Stimulated activated CD4-positive, alpha-beta T cell treated with anti-CD3 and anti-CD28 coated beads, TNF-alpha, amount 100 ng/mL, for 48 hours (primary cell): ENCODE measurements at places on chromosomes 7 and 10.

DNA sequence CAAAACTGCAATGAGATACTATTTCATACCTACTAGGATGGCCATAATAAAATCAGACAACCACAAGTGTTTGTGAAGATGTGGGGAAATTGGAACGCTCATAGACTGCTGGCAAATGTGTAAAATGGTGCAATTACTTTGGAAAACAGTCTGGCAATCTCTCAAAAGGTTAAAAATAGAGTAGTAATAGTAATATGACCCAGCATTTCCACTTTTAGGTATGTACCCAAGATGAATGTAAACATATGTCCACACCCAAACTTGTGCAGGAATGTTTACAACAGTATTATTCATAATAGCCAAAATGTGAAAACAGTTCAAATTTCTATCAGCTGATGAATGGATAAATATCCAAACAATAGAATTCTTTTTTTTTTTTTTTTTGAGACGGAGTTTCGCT, 731.6 kb upstream of the ANKRD30A start:
- no peak for DNase-seq

DNA sequence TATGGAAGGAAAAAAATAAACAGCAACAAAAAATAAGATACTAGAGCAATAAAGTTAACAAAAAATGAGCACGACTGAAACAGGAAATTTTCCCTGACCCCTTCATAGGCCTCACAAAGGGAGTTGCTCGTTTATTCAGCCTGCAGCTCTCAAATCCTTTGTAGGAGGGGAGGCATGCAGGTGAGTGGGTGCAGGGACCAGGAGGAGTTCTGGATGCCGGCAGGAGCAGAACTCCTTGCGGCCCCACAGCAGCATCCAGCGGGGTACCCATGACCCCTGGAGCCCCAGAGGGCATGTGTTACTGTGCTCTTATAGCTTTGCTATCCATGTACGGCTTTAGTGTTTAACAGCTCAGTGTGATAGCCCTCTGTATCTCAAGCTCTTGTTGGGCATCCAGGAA, 5.8 kb downstream of the TAS2R39 start:
- DNase-seq, result no peak

DNA sequence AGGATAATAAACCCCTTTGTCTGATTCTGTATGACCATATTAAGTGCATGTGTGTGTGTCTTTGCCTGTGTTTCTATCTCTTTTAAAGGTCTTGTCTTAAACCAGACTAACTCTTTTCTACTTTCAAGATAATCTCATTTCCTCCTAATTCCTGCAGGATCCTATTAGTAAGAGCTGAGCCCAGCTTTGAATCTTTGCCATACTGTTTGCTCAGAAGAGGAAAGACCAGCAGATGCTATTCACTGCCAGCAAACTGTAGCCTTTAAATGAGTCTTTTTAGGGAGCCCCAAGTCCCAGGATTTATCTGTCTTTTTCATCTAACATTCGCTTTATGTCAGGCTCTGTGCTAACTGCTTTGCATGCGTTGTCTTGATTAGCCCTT, 2.9 kb downstream of the GPR158 start:
- DNase-seq, result no peak

GRCh38 chr10:130500261-130501000, 364.2 kb downstream of the GLRX3 start:
- no peak for DNase-seq

GRCh38 chr10:124339119-124340032, 79.3 kb downstream of the OAT start:
- DNase-seq, result no peak

GRCh38 chr10:97895915-97896314, 46.3 kb downstream of the GOLGA7B start:
- no peak for DNase-seq

GRCh38 chr10:46018453-46019176, 11.8 kb downstream of the NCOA4 start:
- DNase-seq, result no peak

- DNase-seq, result no peak
Observed at GRCh38 chr7:90668992-90669391, 72.9 kb downstream of the CDK14 start.

DNA sequence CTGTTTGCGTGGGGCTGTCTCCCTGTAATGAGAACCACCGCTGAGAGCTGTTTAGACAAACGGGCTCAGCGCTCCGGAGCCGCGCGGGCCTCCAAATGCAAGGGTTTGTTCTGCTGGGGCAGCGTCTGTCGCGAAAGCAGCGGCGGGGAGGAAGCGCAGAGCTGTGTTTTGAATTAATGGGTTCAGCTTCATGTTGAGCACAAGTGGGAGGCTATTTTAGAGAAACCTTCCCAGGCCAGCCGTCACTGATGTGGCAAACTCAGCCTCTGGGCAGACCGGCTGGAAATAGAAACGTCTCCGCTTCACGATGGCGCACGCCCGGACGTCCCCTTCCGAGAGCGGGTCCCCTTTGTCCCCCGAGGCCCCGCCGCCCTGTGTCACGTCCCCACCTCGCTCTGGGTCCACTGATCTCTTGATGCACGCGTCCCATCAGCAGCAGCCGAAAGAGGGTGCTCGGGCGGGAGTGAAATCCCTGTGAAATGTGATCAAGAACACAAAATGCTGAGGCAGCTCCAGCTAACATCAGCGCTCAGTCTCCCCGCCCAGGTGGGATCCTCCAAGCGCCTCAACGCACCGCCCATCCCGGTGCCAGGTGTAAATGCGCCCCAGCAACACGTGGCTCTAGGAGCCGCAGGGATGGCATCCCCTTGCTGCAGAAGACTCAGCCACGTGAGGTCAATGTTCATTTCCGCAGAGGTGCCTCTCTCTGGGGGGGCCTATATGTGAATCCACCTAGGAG, 44.9 kb downstream of the BAMBI start:
- DNase-seq, result no peak

GRCh38 chr7:156764016-156764669, 123.6 kb downstream of the RNF32 start:
- no peak for DNase-seq

GRCh38 chr7:76272851-76273497, 29.5 kb upstream of the HSPB1 start:
- DNase-seq, result no peak

- no peak for DNase-seq
Observed at GRCh38 chr7:142248166-142249160, 9.4 kb downstream of the PRSS58 start.

GRCh38 chr7:127413962-127414361, 21.5 kb upstream of the ZNF800 start:
- DNase-seq, result no peak

- no peak for DNase-seq
Observed at GRCh38 chr10:21230219-21230618, 295.3 kb downstream of the SKIDA1 start.

- DNase-seq, result no peak
Observed at GRCh38 chr10:101155896-101156295, 24.8 kb downstream of the TLX1 start.

DNA sequence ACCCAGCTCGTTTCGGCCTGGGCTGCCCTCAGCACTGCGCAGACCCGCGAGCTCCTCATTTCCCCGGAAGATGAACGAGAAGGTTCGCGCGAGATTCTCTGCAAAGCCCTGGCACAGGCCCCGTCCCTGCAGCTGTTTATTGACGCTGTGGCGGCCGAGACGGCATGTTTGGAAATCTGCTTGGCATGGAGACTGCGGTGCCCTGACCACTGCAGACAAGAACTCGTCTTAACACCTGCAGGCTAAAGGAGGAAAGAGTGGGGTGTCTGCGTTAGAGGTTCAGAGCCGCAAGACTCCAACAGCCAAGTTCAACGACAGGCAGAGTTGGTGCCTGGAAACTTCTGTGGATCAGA, 125.6 kb downstream of the DNAJB6 start:
- no peak for DNase-seq

- DNase-seq, result no peak
Observed at GRCh38 chr10:90920986-90921666, at the start of gene ANKRD1. Gene ANKRD1, minus strand, starts transcription at chr10:90921087. Its CDS starts 60 bp downstream, at chr10:90921027.

DNA sequence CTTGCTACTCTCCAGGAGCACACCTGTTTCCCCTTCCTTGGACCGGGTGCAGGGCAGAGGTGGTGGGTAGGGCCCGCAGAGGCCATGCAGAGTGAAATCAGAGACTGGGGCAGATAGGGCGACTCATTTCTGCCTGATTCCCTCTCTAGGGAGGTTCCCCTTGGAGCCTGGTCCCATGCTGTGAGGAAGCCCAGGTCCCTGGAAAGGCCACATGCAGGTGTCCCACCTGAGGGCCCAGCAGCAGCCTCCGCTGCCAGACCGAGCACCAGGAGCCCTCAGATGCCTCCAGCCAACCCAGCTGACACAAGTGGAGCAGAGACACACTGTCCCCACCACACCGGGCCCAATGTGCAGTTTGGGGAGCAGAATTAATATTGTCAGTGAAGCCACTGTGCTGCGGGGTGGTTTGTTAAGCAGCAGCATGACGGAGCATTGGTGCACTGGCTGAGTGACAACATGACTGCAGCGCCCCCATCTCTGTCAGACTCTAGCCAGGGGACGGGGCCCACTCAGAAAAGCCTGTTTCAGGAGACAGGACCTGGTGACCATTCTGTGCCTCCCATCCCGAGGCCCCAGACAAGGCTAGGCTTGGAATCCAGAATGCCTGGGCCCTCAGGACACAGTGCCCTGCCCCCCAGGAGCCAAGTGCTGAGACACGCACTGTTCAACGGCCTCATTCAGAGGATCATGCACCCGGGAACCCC, 30.4 kb upstream of the RET start:
- no peak for DNase-seq

- DNase-seq, result peak; percentile 66
Observed at GRCh38 chr10:92848441-92849233, at the start of gene EXOC6. Gene EXOC6, plus strand, starts transcription at chr10:92848520. Its CDS starts 14 bp downstream, at chr10:92848534.

- no peak for DNase-seq
Observed at GRCh38 chr10:103493916-103494877, 692 bp downstream of the NEURL1 start.

- DNase-seq, result no peak
Observed at GRCh38 chr7:145020454-145020853, 184.6 kb upstream of the TPK1 start.

GRCh38 chr10:17214971-17215781, 12.9 kb upstream of the VIM start:
- no peak for DNase-seq

DNA sequence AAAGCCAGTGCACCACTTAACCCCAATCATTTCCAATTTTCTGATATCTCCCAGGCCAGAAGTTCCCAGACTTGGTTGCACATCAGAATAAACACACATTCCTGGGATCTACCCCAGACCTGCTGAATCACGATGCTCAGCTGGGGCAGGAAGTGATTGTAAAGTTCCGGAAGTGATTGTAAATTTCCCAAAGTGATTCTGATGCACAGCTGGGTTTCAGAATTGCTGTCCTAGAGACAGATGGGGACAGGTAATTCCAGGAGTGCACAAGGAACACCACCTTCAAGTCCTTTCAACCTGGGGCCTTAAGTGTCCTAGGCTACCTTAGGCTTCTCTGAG, 104.2 kb upstream of the EEPD1 start:
- no peak for DNase-seq

DNA sequence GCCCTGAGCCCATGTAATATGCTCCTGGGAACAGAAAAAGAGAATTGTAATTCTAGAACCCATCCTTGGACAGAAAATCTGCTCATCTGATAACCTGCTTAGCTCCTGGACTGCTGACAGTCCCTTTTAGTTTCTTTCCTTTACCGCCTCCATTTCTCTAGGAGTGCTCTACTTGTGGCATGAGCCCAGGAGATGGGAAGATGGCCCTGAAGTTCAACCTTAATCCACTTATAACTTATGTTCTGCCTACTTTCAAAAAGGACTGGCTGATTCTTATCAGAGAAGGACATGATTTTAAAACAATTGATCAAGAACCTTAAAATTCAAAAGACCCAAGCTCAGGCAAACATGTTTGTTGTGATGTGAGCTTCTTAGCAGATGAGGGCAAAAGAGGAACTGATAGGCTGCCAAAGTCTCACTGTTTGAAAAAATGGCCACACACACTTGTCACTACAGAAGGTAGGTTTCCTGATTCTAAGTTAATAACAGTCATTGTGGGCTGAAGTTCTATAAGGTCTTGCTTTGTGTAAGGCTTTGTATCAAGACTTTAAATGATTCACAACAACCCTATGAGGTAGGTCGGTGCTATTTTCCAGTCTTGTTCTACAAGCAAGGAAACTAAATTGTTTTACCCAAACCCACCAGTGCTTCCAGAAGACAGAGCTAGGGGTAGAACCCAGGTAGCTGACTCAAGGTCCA, 94.3 kb upstream of the AFAP1L2 start:
- no peak for DNase-seq

DNA sequence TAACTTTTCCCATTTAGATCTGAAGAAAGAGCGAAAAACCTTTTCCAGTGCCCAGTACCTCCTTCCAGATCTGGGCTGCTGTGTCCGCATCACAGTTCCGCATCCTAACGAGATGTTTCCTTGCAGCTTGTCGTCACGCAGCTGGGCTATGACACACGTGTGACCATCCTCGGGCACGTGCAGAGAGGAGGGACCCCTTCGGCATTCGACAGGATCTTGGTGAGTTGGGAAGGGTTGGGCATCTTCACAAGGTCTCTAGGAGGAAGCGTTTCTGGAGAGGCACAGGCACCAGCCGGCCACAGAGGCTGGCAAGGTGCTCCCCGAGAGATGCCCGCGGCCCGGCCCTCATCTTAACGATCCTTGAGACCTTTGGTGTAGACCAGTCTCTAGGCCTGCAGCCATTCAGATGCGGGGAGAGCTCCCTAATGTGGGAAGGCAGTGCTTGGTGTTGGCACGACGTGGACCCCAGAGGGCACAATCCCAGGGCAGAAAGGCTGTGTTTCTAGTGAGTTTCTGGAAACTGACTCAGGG, 41.3 kb downstream of the PFKP start:
- no peak for DNase-seq

DNA sequence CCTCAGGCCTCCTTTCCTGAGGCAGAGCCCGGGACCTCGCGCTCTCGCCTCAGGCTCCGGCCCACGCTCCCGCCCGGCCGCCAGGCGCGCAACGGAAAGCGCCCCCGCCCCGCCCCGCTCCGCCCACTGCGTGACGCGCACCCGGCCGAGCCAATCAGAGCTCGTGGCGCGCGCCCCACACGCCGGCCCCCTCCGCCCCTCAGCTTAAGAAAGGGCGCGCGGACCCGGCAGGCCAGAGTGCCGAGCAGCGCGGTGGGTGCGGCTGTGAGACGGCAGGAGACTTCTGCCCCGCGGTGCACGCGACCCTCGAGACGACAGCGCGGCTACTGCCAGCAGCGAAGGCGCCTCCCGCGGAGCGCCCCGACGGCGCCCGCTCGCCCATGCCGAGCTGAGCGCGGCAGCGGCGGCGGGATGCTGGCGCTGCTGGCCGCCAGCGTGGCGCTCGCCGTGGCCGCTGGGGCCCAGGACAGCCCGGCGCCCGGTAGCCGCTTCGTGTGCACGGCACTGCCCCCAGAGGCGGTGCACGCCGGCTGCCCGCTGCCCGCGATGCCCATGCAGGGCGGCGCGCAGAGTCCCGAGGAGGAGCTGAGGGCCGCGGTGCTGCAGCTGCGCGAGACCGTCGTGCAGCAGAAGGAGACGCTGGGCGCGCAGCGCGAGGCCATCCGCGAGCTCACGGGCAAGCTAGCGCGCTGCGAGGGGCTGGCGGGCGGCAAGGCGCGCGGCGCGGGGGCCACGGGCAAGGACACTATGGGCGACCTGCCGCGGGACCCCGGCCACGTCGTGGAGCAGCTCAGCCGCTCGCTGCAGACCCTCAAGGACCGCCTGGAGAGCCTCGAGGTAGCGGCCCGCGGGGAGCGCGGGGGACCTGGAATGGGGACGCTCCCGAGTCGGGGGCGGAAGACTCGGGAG, at the start of gene NPTX2:
NPTX2 (plus strand) TSS at position 235 of the 909 bp plus-strand sequence; CDS start at position 412, 177 bp downstream.
- peak; percentile 6 for DNase-seq

GRCh38 chr10:132397036-132397541, at the start of gene PWWP2B:
Gene PWWP2B, plus strand, starts transcription at chr10:132397200. Its CDS starts 27 bp downstream, at chr10:132397227.
- DNase-seq, result no peak
